ENCODE measurements at places on chromosomes 4 and X.
A peak's percentile ranks its signal among the peaks of the same experiment; 100 is the strongest.

DNA sequence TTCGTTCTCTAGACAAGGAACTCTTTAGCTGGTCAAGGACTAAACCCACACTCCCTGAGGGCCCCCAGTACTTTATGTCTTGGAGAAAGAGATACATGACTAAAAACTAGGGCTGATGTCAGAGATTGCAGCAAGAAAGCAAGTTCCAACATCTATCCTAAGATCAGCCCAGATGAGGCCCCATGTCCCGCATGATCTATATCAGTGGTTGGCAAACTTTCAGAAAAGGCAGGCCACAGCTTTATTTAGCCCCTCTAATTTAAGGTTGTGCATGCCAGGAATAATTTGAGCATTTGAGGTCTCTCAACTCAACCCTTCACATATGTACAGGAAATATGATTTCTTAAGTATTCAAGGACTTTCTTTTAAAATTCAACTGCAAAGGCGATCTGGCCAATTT lies 44.1 kb upstream of the FRMD7 start:
- no peak for DNase-seq

GRCh38 chrX:96715481-96715880 lies 30.8 kb downstream of the DIAPH2 start:
- no peak for DNase-seq

- DNase-seq = no peak
Measured at GRCh38 chr4:40723728-40724127, 26.0 kb upstream of the NSUN7 start.

DNA sequence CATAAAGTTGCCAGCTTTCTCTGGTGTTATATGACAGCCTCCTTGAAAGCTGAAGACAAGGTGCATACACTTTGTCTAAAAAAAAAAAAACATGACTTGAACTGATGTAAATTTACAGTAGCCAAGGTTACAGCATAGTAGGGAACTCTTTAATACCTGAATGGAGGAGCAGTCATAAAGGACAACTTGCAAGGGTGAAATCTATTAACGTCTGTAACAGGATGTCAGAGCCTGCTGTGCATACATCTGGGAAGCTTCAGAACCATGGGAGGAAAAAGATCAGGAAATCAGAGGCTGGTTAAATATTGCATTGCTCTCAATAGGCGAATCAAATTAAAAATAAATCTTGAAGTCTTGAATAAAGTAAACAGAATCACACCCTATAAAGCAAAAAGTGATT lies 484.0 kb upstream of the CTSO start:
- no peak for DNase-seq

GRCh38 chr4:8724436-8725070 lies 132.0 kb downstream of the CPZ start:
- DNase-seq = no peak

- DNase-seq = no peak
Measured at GRCh38 chr4:109032671-109033070, 269.8 kb downstream of the COL25A1 start.

DNA sequence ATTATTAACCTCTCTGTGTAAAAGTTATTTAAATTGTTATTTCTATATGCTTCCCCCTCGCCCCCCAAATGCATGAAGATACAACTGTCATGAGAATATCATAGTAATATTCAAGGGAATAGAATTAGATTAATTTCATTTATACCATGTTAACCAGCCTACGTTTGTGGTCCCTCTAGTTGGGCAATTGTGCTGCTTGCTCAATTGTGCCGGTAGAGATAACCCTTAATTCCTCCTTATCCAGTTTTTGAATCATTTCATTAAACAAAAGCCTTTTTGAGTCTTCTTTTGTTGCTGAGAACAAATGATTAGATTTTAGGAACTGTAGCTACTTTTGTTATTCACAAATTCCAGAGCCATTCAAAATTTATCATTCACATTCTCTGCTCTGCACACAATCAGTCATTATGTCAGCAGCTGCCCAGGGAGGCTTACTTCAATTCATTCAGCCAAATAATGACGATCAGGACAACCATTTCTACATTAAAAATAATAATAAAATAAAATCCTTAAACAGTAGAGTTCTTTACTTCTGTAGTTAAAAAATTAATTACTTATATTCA lies 98.1 kb downstream of the ADGRL3 start:
- no peak for DNase-seq

- no peak for DNase-seq
Measured at GRCh38 chr4:95124906-95125504, 367.2 kb downstream of the BMPR1B start.

GRCh38 chr4:39732728-39733127 lies 34.8 kb downstream of the UBE2K start:
- no peak for DNase-seq

DNA sequence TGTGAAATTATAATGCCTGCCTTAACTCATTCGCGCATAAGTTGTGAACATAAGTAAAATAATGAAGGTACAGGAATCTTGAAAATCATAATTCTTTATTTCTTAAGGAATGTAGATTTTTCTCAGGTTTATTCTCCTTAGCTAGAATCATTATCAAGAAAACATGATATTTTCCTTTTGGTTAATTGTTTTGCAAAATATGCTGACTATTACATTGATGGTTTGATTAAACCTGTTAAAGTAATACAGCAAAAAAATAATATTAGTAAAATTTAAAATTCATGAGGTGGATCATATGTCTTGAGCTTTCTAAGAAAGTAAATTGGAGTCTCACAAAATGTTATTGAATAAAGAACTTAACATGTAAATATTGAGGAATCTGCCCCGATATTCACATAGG lies 178.7 kb upstream of the TRAM1L1 start:
- no peak for DNase-seq

- no peak for DNase-seq
Measured at GRCh38 chr4:91267543-91267942, 1036.2 kb upstream of the GRID2 start.

- no peak for DNase-seq
Measured at GRCh38 chr4:185924458-185925044, 112.6 kb upstream of the SORBS2 start.

GRCh38 chr4:121209171-121209570 lies 45.0 kb upstream of the TNIP3 start:
- DNase-seq = no peak

- DNase-seq = no peak
Measured at GRCh38 chr4:22969287-22969896, 276.7 kb downstream of the GBA3 start.

GRCh38 chr4:127606823-127607222 lies 25.9 kb upstream of the INTU start:
- DNase-seq = no peak

GRCh38 chr4:59904331-59904730 lies 1295.8 kb upstream of the ADGRL3 start:
- DNase-seq = no peak

- DNase-seq = no peak
Measured at GRCh38 chr4:36088542-36088941, 155.8 kb downstream of the ARAP2 start.

DNA sequence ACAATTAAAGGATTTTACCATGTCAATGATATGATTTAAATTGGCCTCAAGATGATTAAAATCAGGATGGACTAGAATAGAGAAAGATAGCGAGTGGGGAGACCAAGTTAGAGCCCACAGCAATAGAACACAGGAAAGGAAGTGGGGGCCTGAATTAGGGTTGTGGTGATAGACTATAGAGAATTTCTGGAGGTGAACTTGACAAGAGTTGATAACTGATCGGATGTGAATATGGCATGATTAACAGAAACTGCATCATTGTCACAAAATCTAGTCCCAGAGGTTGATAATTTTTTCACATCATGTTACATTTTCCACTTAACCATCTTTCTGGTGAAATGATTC lies 26.3 kb upstream of the TRPC3 start:
- no peak for DNase-seq

DNA sequence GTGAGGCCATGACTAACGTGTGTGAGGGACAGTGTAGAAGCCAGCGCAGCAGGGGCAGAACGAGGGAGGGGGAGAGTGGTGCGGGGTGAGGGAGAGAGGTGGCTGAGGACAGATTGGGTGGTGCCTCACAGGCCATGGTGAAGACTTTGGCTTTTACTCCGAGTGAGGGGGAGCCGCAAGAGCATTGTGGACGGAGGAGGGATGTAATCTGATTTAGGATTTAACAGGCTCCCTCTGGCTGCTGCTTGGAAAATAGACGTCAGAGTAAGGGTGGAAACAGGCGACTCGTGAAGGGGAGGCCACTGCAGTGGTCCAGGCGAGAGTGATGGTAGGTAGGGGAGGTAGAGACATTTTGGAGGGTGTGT lies 13.0 kb downstream of the PPP1R3F start:
- no peak for DNase-seq

- no peak for DNase-seq
Measured at GRCh38 chrX:112056476-112056875, 26.1 kb downstream of the TRPC5 start.

- no peak for DNase-seq
Measured at GRCh38 chrX:134444681-134445080, 15.3 kb upstream of the HPRT1 start.

DNA sequence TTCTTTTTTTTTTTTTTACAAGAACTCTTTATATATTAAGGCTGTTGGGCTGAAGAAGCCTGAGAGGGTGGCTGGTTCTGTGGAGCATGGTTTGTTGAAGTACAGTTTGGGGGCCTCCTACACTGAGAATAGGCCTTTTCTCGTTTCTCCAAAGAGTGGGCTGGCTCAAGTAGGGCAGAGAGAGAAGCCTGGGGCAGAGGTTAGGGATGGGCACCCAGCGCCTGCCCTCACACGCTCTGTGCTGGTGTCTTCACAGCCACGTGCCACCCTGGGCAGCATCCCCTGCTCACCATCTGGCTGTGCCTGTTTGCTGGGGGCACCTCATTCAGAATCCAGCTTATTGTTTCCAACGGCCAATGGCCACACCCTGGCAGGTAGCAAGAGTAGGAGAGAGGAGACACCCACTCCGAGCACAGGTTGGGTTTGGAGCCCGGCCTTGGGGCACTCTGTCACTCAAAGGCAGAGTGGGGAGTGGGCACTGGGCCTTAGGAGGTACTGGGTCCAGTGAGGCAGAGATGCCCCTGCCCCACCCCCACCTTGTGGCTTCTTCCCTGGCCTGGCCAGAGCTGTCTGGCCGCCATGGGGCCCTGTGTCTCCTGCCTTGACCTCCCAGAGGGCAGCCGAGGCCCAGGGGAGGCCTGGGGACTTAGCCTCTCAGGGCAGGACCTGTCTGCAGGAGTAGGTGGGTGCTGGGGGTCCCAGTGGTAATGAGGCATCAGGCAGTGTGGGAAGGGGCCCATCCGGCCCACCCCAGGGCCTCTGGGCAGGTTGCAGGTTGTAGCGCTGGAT lies 2.9 kb downstream of the MSANTD1 start:
- no peak for DNase-seq

DNA sequence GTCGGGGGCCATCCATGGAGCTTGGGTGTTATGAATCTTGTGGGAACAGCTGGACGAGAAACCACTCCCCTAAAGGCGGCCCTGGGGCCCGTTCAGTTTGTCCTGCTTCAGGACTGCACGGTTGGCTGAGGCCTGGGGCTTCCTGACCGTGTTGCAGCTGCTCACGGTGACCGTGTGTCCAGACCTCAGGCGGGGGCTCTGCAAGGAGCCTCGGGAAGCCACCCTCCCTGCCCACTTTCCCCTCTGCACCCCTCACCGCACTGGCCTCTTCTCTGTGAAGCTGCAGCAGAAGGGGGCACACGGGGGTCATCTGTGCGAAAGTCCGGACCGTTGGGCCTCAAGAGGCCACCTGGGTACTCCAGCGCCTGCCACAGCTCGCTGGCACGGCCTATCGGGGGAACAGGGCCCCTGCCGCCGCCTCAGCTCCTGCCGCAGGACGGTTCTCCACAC lies 29.4 kb downstream of the UVSSA start:
- DNase-seq = no peak

- DNase-seq = no peak
Measured at GRCh38 chrX:115650916-115651315, 89.9 kb downstream of the PLS3 start.

DNA sequence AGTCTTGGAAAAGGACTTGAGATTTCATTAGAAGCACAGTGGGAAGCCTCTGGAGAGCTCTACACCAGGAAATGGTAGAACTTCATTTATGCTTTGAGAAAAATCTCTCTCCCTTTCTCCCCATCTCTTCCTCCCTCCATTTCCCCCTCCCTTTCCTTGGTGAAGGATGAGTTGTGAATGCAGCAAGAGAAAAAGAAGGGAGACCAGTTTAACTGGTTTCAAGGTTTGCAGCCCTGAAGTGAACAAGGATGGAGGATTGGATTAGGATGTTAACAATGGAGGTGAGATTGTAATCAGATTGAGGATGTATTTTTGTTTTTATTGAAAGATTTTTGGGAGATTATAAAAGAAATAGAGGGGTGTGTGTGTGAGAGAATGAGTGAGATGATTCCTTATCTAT lies 99.5 kb downstream of the ANK2 start:
- no peak for DNase-seq

- DNase-seq = peak; percentile 75
Measured at GRCh38 chrX:41334363-41335197, 618 bp downstream of the DDX3X start.

DNA sequence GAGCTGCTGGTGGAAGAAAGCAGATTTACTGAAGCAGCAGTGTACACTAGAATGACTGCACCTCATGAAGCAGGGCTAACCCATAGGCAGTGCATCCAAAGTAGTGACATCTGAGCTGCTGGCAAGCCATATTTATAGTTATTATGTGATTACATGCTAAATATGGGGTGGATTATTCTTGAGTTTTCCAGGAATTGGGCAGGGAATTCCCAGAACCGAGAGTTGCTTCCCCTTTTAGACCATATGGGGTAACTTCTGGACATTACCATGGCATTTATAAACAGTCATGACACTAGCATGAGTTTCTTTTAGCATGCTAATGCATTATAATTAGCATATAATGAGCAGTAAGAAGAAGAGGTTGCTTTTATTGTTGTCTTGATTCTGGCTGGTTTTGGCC lies 665.8 kb upstream of the POU3F4 start:
- no peak for DNase-seq

GRCh38 chrX:3420316-3420715 lies 73.9 kb upstream of the MXRA5 start:
- DNase-seq = no peak

DNA sequence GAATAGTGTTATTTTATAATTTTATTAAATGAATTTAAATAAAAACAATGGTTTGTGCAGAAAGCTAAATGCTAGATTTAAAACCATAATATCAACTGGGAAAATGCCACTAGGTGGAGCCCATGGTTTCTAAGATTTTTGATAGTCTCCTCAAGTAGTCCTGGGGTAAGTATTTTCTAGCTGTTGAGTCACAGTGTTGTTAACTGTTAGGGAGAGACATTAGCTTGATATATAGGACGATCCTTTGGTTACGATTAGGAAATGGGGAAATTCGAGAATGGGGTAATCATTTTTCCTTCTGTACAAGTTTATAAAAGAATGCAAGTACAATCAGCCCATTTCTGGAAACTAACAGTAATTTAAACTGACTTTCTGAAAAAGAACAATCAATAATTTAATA lies 378.4 kb downstream of the ANKRD50 start:
- DNase-seq = no peak
